ENCODE measurements at places on chromosomes 5 and 9.

DNA sequence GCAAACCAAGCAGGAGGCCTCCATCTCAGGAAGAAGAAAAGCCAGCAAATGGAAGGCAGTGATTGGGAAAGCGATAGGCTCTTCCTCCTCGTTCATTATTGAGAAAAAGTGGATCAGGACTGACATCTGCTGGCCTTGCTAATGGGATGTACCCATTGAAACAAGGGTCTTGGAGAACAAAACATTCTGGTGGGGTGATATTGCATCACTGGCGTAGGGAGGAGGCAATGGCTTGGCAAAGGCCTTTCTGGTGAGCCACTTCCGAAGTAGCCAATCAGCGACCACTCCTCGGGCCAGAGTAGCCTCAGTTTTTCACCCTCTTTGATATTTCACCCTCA is 86.7 kb upstream of the NFIB start:
- peak; percentile 44 for DNase-seq

- no peak for DNase-seq
Measured at GRCh38 chr5:6510132-6510531, 61.5 kb downstream of the UBE2QL1 start.

GRCh38 chr9:126526218-126527108 is 87.3 kb upstream of the LMX1B start:
- no peak for DNase-seq

DNA sequence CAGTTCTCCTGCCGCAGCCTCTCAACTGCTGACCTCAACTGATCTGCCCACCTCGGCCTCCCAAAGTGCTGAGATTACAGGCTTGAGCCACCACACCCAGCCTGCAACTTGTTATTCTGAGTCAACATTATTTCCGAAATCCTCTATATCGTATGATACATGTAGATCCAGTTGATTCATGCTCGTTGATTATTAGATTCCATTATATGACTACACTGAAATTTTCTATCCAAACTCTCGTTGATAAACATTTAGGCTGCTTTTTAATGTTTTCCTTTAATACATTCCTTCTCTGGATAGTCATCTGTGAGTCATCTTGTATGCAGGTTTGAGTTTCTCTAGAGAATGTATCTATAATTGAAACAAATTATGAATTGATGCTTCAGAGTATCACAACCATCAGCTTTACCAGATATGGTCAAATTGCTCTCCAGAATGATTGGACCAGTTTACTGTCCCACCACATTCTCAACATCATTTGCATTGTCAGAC is 4.1 kb downstream of the CDK7 start:
- DNase-seq: no peak

GRCh38 chr5:103919506-103919905 is 356.9 kb upstream of the NUDT12 start:
- no peak for DNase-seq

DNA sequence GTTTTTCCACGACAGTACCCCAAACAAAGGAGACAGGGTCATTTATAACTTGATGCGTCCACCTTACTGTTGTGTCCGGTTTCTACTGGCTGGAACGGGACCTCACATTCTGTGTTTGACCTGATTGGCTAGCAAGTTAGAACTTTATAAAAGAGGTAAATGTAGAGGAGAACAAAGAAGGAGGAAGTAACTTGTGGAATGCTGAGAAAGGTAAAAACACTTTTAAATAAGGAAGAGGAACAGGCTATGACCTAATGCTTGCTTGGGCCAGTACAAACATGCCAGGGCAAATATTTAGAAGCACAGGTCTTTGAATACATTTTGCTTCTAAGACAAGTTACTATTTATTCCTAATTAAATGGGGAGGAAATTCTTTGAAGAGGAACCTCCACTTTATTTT is 251.6 kb downstream of the KIAA0825 start:
- no peak for DNase-seq

DNA sequence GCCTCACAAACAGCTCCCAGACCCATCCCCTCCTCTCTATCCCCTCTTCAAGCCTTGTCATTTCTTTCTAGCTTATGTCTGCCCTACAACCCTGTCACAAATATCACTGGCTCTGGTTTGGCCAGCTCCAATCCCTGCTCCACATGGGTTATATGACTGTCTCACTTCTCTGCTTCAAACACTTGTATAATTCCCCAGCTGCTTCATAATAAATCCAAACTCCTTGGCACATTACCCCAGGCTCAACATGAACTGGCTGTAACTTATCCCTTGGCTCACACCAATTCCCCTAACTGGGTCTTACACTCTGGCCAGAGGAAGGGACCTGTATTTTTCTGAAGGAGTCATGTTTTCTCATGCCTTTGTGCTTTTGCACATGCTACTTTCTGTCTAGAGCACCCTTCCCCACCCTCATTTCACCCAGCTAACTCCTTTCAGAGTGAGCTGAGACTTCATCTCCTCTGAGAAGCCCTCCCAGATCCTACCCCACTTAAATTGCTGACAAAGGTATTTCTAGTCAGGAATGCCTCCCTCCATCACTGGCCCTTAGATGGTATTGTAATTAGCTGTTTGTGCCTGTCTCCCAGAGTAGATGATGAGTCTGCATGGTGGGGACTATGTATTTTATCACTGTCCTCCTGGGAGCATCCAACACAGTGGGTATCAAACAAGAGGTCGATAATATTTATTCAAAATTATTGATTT is 5.3 kb downstream of the PRXL2C start:
- no peak for DNase-seq

DNA sequence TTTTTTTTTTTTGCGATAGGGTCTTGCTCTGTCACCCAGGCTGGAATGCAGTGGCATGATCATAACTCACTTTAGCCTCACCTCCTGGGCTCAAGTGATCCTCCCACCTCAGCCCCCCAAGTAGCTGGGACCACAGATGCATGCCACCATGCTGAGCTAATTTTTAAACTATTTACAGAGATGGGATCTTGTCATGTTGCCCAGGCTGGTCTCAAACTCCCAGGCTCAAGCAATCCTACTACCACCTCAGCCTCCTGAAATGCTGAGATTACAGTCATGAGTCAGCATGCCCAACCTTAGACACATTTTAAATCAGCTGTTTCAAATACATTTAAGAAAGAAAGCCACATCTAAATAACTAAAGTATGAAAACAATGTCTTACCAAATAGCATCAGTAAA is 439.0 kb downstream of the EBF1 start:
- no peak for DNase-seq
